Activated gamma-delta T cell (primary cell): ENCODE measurements at places on chromosomes 5 and 9.

DNA sequence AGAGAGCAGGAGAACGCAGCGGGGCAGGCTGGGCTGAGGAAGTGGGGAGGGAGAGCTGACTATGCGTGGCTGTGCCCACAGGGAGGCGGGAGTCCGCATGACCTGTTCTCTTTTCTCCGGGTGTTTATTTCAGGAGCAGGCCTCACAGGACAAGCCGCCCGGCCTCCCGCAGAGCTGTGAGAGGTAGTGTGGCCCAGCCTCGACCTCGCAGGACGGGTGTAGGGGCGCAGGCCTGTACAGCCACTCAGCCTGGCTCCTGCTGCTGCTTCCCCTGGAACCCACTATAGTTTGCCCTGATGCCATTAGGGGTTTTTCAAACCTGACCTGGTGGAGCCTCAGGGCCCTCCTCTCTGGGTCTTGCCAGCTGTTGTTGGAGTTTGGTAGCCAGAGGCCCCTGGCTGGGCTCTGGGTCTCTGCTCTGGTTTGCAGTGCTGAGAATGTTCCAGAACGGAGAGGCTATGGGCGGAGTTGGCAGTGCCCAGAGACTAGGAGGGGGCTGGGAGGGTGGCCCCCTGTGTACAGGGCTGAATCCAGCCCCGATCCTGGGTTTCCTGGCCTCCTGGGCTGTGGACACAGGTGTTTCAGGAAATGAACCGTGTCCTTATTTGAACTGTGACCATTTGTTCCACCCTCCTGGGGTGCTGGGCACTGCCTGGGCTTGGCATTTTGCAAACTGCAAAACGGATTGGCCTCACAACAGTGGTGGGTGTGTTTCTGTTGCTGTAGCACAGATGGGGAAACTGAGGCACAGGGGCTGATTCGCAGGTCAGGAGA lies 78.8 kb downstream of the WNK2 start:
- no peak for DNase-seq

GRCh38 chr9:98101416-98101815 lies 17.6 kb downstream of the TRIM14 start:
- DNase-seq: no peak

GRCh38 chr5:57111993-57112392 lies 61.9 kb upstream of the GPBP1 start:
- DNase-seq: no peak

- no peak for DNase-seq
Observed at GRCh38 chr9:69785757-69786156, 25.9 kb upstream of the PTAR1 start.
